NCI-H446 (cell line): ENCODE measurements at places on chromosomes 12 and 14.
A peak's percentile ranks its signal among the peaks of the same experiment; 100 is the strongest.

DNA sequence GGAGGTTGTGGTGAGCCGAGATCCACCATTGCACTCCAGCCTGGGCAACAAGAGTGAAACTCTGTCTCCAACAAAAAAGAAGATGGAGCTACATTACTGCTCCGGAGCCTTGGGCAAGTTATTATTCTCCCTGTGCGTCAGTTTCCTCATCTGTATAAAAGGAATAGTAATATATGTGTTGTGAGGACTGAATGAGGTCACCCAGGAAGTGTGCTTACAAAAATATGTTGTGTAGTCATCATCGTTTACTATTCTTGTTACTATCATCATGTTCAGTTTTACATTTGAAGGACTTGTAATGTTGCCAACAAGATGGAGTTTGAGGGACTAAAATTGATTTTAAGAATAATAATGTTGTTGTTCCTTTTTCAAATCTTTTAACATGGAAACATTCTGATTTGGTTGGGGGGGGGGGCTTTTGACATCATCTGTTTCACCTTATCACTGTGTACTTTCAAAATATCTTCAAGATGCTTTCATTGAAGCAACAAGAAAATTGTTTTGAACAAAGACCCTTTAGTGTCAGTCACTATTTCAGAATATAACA lies 156.8 kb downstream of the PDE3A start:
- no peak for DNase-seq

GRCh38 chr12:123273166-123273565 lies 1.5 kb upstream of the CDK2AP1 start:
- no peak for DNase-seq

DNA sequence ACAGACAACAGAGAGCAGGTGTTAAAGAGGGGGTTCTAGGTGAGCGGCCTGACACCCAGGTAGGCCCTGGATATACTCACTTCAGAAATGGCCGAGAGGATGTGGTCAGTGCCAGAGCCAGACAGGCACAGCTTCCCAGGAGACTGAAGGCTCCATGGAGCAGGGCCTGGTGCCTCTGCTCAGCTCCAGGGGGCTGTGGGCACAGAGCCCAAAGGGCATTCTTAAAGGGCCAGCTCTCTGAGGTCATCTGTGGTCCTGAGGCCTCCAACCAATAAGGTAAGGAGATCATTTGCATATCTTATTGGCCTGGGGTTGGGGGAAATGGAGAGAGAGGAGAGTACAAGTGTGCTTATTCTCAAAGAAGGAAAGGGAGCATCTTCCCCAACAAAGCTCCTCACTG lies 9.7 kb upstream of the PCK2 start:
- no peak for DNase-seq

DNA sequence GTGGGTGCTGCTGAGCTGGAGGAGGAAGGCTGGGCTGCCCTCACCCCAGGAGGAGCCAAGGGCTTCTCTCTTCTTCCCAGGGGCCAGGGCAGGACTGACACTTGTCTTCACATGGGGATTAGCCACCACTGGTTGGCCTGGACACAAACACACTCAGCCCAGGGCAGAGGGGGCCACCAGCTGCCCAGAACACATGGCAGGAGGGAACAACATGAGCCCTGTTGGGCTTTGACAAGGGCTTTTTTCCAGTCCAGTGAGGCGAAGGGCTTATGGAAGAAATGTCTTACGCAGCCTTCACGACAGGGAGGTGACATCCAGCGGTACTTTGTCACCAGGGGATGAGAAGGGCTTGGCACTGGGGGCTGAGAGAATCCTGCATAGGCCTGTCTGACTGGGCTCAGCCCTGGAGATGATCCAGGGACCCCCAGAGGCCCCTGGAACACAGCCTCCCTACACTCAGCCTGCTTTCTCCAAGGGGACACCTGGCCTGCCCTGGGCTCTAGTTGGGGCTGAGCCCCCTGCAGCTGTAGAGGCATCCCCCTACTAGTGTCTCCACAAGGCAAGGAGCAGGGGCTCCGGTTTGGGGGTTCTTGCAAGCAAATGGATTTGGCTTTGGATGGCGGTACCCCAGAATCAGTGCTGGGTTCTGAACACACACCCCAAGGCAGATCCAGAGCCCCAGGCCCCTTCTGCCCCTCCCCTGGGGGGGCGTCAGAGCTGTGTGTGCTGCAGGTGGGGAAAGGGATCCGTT lies 18.9 kb downstream of the ARL6IP4 start:
- no peak for DNase-seq

- peak; percentile 62 for DNase-seq
Measured at GRCh38 chr14:41280745-41281144, 325.9 kb upstream of the LRFN5 start.

GRCh38 chr14:43647302-43647701 lies 859.8 kb downstream of the FSCB start:
- DNase-seq = no peak

DNA sequence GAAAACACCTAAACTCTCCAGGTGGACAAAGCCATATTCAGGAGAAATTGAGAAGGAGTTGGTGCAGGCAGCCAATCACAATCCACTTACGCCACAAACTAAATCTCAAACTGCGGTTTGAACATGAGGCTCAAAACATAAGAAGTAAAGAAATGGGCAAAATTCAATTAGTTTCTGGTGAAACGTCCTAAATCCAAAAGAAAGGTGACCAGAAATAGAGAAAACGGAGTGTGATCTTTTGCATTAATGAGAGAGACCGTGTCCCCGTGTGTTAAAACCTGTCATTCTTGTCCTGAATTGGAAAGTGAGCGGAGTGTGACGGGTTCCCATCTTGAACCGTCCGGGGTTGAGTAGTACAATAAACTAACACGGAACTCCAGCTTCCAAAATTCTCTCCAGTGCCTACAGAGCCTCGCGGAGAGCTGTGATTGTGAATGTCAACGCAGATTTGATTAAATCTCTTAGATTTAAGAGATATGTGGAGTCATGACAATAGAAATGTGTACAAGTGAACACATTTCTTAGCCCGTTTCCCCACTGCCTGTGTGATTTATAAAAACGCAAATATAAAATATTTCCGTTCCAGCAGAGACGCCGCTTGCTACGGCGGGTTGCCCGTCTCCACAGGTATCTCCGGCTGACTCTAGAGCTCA lies 595 bp upstream of the METAP2 start:
- DNase-seq = peak; percentile 42

DNA sequence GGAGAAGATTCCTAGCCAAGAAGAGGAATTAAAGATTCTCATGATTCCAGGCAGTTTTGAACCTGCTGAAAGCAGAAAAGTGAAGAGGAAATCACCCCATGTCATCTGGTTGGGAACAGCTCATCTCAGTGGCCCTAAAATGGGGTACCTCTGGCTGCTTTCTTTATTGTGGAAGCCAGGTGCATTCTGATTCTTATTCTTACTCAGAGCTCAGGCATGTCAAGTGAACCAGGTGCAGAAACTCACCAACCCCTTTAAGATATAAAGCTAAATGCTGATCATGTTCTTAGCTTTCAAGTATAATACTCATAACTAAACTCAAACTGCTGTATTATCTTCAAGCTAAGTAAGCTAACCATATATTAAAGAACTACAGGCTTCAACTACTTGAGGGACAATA lies 253.9 kb upstream of the ARID2 start:
- DNase-seq = no peak

- DNase-seq = no peak
Measured at GRCh38 chr12:95213119-95213518, 4.1 kb downstream of the FGD6 start.
